ENCODE measurements at places on chromosomes 12 and 14. TPM values are rescaled to one million over a fixed set of nuclear protein-coding genes. Genes with fewer than 3 reads are reported as not detected.
A peak's percentile ranks its signal among the peaks of the same experiment; 100 is the strongest.

DNA sequence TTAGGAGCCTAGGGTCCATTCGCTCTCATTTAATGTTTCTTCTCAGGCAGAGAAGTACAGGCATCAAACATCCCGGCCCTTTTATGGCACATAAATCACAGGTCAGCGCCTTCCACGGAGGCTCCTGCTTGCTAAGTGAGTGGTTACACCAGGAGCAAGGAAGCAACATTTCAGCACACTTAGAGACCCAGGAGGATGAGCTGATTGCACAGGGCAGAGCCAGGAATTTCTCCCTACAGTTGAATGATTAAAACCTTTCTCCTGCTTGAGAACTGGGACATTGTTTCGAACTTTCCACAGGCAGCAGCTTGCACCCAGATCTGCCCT lies 233.4 kb downstream of the SPTSSA start:
- no peak for DNase-seq

DNA sequence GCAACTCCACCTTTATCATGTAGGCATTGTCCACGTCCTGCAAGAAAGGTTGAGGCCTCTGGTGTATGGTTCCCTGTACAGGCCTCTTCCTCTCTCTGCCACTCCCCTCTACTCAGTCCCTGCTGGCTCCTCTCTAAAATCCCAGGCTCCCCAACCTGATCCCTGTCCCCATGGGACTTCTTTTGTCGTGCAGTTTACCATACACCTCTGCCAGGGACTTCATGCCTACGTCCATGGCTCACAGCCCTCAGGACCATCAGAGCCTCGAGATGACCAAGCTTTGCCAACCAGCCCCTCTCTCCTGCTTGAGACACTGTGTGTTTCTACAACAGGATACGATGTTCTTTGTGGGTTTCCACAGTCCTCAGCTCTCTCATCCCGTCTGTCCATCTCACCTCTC lies 2.9 kb downstream of the KRT2 start:
- DNase-seq: no peak

DNA sequence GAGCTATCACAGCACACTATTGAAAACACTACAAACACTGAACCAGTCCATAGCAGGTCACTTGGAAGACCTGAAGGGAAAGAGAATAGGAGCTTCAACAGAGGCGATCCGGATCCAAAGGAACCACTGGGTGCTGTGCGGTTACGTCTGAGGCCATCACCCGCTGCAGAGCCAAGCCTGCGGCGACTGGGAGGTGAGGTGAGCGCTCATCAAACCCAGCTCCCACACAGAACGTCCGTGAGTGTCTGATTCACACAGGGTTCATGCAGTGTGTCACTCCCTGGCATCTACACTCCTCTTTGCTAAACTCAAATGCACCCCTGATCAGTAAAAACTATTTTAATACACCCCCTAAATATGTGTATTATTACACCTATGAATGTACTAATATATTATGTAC lies 64.1 kb downstream of the TMEM132D start:
- DNase-seq: no peak

- no peak for DNase-seq
Measured at GRCh38 chr12:76014007-76014406, 17.6 kb downstream of the PHLDA1 start.

DNA sequence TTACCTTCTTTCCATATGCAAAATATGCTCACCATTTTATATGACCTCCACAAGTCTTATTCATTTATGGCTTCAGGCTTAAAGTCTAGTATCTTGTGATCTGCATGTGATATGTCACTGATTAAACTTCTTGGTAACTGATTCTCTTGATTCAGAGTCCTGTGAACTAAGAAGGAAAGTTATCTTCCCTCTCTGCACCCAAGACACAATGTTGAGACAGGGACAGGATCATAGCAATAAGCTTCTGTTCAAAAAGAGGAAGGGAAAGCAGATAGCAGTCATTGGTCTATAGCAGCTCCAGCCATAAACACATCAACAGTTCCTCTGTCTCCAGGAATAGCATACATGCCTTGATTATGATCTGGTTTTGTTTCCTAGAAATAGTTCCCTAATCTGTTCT lies 103.1 kb downstream of the UNC79 start:
- DNase-seq: no peak

DNA sequence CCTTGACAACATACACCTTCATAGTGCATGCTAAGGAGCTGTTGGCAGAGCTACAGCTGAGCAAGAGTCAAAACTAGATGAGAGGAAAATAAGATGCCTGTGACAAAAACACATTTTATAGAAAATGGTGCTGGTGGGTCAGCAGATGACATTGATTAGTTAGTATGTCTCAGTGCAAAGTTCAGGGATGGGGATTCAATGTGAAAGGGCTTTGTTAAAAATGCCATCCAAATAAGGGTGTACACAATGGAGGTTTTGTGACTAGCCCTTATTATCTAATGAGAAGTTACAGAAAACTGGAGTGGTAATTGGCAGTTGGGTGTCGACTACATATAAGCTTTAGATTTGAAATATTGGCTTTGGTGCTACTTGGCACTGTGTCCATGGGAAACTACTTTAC lies 169.0 kb downstream of the MON2 start:
- DNase-seq: no peak

- no peak for DNase-seq
Measured at GRCh38 chr14:65847075-65847847, 434.7 kb downstream of the FUT8 start.

DNA sequence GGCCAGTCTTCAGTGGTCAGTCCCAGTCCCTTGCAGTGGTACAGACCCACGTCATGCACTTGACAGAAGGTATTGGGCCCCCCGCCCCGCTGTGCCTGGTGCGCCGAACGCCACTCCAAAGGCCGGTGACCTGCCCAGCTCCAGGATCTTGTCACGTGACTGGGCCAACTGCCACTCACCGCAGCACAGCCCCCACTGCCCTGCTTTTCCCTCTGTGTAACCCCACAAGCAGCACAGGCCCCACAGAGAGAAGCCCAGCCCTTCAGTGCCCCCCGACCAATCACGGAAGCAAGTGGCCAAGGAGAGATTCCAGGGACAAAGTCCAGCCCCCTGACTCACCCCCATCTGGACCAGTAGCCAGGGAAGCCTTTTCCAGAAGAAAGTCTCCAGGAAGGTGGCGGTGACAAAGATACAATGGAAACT lies 498 bp downstream of the GPR132 start:
- DNase-seq: no peak

DNA sequence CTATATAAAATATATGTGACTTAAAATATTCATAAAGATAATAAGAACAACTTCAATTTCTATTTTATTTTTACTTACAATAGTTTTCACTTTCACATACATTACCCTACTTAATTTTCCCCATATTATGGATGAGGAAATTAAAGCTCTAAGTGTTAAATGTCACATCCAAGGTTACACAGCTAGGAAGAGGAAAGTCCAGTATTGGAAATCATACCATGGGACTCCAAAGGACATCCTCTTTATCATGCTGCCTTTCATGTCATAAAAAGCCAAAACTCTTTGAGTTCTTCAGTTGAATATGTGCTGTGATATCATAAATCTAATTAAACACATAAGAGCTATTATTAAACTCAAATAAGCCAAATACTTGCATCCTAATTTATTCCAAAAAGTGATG lies 172.4 kb upstream of the GARIN2 start:
- no peak for DNase-seq

- DNase-seq: peak; percentile 66
Measured at GRCh38 chr12:4275016-4275869, 1.7 kb downstream of the CCND2 start.

GRCh38 chr12:113276306-113276705 lies 55.0 kb downstream of the TPCN1 start:
- DNase-seq: no peak

DNA sequence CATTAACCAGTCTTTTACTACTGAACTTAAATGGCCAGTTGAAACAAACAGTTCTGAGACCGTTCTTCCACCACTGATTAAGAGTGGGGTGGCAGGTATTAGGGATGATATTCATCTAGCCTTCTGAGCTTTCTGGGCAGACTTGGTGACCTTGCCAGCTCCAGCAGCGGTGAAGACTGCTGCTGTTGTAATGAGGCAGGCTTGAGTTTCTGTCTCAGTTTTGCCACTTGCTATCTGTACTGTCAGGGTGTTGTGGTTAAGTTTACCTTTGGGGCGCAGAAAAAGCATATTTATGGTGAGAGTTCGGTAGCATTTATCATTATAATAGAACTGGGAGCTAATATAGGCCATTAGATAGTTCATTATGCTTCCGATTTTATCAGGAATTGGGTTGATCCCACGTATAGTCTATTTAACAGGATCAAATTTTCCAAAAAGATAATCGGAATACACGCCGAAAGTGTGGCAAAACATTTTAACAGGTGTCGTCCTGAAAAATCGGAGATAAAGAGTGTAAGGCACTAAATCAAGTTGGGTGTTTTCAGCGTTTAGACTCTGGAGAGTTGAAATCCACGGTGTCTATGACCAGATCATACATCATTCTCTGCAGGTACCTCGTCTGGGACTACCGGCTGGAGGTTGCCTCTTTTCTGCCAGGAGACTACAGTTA lies 688 bp upstream of the NECAP1 start:
- DNase-seq: no peak

DNA sequence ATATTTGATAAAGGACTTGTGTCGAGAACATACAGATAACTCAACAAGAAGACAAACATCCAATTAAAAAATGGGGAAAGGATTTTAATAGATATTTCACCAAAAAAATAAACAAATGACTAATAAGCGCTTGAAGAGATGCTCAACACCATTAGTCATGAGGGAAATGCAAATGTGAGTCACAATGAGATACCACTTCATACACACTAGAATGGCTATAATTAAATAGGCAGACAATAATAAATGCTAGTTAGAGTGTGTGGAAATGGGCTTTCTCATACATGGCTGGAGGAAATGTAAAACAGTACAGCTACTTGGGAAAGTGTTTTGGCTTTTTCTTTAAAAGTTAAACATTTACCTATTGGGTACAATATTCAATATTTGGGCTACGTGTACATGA lies 34.8 kb downstream of the DLK1 start:
- DNase-seq: no peak

DNA sequence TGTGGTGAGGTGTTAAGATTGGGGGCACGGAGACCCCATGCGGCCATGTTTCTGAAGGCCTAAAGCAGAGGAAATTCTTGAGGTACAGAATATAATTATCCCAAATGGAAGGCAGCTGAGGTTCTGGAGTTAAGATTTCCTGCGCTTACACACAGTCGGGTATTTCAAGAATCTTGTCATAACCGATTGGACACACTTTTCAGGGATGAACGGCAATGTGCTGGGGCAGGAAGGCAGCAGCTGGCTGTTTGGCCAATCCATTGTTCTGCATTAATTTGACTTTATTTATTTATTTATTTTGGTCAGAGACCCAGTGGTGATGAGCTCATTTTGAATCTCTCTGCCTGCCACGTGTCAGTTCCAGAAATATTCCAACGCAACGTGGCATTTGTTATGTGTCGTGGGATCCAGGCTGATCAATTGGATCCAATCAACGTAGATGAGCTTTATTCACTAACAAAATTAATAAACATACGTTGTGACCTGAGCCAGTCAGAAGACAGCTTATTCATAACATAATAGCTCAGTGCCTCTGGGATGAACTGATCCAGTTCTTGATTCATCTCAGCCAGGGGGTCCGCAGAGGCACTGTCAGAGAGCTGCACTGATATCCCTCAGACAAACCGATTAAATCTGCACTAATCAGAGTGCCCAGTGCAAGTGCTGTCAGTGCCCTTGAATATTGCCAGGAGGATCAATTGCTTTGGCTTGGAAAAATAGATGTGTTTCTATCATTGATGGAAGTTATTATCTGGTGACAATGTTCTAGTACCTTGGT lies 181.0 kb downstream of the KTN1 start:
- no peak for DNase-seq

GRCh38 chr14:88289234-88289633 lies 33.8 kb downstream of the KCNK10 start:
- no peak for DNase-seq

DNA sequence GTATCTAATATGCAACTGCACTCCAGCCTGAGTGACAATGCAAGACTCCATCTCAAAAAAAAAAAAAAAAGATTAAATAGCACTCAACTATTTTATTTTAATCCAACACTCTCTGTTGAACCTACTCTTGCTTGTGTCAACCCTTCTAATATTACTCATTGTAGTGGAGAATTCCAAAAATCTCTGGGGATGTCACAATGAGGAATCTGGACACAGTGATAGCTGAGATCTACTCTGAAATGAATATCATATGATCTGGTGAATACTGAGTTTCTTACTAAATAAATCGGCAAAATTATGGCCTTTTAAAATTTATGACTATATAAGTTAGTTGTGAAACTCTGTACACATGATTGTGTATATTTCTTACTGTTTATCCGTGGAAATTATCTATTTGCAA lies 418.2 kb downstream of the BCAT1 start:
- no peak for DNase-seq

GRCh38 chr14:95287176-95287754 lies 32.4 kb downstream of the CLMN start:
- no peak for DNase-seq

DNA sequence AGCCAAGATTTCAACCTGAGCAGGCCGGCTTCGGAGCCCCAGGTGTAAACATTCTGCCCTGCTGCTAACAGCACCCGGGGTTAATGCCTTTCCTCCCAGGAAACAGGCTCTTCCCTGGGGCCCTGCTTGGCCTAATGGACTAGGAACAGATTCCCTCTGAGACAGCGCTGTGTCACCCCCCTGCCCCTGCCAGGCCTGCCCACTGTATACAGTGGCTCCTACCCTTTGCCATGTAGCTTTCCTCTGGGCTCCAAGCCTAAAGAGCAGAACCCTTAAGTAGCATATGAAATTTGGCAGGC lies 28.3 kb upstream of the BCDIN3D start:
- DNase-seq: no peak

P2RX4 gene
- polyA plus RNA-seq: 31.5 TPM

RPS6KA5 gene
- polyA plus RNA-seq: 7.6 TPM

RD3L gene
- polyA plus RNA-seq: not detected

AICDA gene
- 0.61 TPM for polyA plus RNA-seq

DTX3 gene
- polyA plus RNA-seq: 74.5 TPM

APOLD1 gene
- 13.3 TPM for polyA plus RNA-seq

GPHN gene
- polyA plus RNA-seq: 70.6 TPM

CLEC2B gene
- 3.7 TPM for polyA plus RNA-seq

MYO1A gene
- polyA plus RNA-seq: 0.47 TPM

DLGAP5 gene
- 40.2 TPM for polyA plus RNA-seq

CSRP2 gene
- 98.9 TPM for polyA plus RNA-seq

TPCN1 gene
- polyA plus RNA-seq: 34.4 TPM

ANO2 gene
- 3.1 TPM for polyA plus RNA-seq

CCNB1IP1 gene
- polyA plus RNA-seq: 108 TPM

Data from renal cortex interstitium (tissue), 15 donors.